Bronchus fibroblast of lung (primary cell): ENCODE measurements at places on chromosomes 7 and 10. TPM values are rescaled to one million over a fixed set of nuclear protein-coding genes. Genes with fewer than 3 reads are reported as not detected.

HOXA3 gene
- 1.3 and 2.9 TPM in 2 replicates for total RNA-seq

COL1A2 gene
- 1,292 and 1,325 TPM in 2 replicates for total RNA-seq

GIMAP8 gene
- not detected in 2 replicates for total RNA-seq

COL13A1 gene
- total RNA-seq = 17.4 and 24.4 TPM in 2 replicates
